ENCODE measurements at places on chromosomes 2 and 18.

DNA sequence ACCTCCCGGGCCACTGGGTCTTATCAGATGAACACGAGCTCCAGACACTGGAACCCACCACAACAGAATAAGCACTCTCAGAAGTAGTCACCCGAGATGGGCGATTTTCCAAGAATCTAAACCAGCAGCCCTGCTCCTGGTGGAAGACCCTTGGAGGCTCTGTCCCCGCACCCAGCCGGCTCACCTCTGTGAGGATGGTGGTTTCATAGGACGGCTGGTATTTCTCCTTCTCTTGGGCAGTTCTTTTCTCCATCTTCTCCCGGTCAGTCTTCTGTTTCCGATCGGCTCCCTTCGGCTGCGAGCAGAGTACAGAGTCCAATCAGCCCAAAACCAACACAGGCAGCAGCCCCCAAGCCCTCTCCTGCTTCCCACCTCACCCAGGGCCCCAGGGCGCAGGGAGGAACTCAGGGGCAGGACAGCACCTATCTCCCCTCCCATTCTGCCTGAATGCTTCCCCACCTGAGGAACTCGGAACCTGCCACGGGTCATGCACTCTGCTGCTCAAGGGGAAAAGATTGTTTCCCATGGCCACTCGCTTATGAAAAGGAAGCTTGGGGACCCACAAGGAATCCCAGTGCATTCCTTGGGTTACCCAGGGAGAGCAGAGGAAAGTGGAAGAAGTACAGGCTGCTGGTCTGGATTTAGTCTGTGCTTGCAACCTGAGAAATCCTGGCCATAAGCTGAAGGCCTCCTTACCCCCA lies 42.7 kb downstream of the TFCP2L1 start:
- DNase-seq: no peak

DNA sequence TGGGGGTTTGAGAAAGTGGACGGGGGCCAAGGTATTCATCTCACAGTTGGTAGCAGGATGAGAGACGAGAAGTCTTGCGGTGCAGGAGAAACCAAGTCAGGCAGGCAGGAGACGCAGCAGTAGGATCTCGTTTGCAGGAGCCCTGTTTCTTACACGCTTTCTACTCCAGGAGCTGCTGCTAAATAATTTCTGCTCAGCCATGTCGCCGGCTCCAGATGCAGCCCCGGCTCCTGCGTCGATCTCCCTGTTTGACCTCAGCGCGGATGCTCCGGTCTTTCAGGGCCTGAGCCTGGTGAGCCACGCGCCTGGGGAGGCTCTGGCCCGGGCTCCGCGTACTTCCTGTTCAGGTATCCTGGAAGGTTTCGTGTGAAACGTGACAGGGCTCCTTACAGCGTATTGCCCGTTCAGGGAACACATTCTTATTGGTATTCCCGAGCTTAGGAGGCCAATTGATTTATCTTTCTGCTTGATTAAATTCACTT lies 494 bp downstream of the ANKZF1 start:
- no peak for DNase-seq

GRCh38 chr2:185306119-185306518 lies 432.5 kb upstream of the FSIP2 start:
- no peak for DNase-seq

- no peak for DNase-seq
Measured at GRCh38 chr2:161426455-161426921, 10.4 kb downstream of the TBR1 start.

DNA sequence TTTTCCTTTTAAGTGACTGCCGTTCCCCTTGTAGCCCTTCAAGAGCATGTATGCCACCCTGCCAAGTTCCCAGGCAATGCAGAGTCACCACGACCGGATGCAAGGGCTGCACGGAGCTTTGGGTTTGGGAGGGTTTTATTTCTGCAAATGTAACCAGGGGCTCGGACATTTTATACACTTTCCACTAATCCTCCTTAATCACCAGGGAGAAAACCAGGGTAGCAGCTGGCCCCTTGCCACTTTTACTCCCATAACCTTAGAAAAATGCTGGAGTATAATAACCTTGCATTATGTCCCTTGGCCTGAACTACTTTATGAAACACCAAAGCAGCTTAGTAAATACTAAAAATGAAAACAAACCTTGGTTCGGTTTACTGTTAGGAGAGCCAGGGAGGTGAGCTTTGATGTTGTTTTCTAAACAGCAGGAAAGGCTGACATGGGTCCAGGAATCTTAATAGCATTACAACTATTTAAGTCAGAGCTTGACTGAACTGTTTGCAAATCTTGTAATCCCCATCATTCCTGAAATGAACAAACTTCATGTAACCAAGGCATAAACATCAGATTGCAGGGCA lies 152.8 kb upstream of the RIOK3 start:
- DNase-seq: no peak

GRCh38 chr2:143355870-143356269 lies 226.7 kb downstream of the ARHGAP15 start:
- DNase-seq: no peak

DNA sequence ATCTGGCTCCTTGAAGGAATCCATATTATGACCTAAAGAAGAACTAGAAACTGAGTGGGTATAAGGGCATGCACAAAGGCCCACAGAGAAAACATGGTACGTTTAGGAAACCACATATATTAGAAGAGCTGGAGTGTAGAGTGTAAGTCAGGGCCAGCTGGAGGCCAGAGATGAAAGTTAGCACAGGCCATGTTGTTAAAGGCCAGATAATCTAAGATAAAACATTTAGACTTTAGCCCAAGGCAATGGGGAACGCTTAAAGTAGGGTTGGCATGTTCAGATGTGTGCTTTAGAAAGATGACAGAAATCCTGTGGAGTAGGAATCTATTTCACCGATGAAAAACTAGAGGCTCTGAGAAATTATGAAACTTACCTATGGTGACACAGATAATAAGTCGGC lies 229.1 kb upstream of the NRP2 start:
- DNase-seq: no peak

GRCh38 chr2:231100990-231101389 lies 23.9 kb downstream of the HTR2B start:
- no peak for DNase-seq

GRCh38 chr2:44582363-44583008 lies 220.7 kb downstream of the CAMKMT start:
- no peak for DNase-seq

- no peak for DNase-seq
Measured at GRCh38 chr2:71333619-71334018, 2.0 kb downstream of the ZNF638 start.

- no peak for DNase-seq
Measured at GRCh38 chr2:66421612-66422011, 13.3 kb upstream of the MEIS1 start.

- DNase-seq: no peak
Measured at GRCh38 chr2:186618696-186619095, 28.8 kb downstream of the ITGAV start.

GRCh38 chr2:161754379-161754778 lies 130.2 kb downstream of the SLC4A10 start:
- no peak for DNase-seq

- no peak for DNase-seq
Measured at GRCh38 chr2:239249776-239250175, 151.0 kb downstream of the HDAC4 start.

GRCh38 chr2:25341011-25341727 lies 556 bp downstream of the DNMT3A start:
- DNase-seq: no peak

DNA sequence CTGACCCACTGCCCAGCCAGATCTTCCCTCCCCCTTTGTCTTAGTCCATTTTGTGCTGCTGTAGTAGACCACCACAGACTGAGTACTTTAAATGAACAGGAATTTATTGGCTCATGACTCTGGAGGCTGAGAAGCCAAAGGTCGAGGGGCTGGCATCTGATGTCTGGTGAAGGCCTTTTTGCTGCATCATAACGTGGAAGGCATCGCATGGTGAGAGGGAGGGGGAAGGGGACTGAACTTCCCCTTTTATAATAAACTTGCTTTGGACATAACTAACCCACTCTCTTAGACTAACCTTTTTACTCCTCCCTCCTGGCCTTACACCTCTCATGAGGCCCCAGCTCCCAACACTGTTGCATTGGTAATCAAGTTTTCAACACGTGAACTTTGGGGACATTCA lies 83.8 kb downstream of the MAP4K4 start:
- DNase-seq: no peak

GRCh38 chr2:105783151-105783738 lies 38.5 kb downstream of the NCK2 start:
- DNase-seq: no peak

DNA sequence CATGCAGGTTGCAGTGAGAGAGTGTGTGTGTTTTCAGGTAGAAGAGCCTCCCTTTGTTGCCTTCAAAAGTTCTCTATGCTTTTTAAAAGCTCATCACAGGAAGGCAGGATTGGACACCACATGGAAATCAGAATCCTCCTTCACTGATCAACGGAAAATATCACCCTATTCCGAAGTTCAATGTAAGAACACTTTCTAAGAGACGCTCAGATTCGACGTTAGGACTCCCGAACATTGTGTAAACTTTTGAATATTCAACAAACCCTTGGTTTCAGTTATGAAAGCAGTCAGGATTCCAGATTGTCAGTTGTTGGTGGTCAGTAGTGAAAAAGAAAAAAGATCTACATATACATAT lies 561.4 kb upstream of the ID2 start:
- no peak for DNase-seq

GRCh38 chr2:27024812-27025211 lies 8.0 kb upstream of the TMEM214 start:
- DNase-seq: no peak

DNA sequence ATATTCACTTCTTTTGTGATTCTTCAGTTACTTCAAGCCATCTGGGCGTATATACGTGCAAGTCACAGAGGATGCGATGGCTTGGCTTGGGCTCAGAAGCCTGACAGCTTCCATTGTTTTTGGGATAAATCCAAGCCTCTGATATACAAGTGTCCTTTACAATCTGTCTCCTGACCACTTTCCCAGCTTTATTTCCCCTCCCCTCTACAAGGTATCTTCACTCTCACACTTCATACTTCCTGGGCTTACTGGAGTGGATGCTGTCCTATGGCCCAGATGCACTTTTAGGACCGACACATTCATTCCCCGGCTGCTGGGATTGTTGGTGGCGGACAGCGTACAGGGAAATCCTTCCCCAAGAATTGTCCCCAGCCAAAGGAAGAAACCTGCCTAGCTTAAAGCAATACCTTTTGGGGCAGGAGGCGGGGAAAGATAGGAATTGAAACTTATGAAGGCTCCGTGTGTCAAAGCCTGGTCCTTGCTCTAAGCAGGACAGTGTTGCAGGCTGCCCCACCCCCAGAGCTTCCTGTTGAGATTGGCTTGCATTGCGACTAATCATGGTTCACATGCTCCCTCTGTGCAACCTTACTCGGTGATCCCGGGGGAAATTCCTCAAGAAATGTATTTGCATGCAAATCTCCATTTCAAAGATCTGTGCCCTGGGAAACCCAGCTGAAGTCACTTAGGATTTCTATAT lies 802.9 kb upstream of the ID2 start:
- no peak for DNase-seq

DNA sequence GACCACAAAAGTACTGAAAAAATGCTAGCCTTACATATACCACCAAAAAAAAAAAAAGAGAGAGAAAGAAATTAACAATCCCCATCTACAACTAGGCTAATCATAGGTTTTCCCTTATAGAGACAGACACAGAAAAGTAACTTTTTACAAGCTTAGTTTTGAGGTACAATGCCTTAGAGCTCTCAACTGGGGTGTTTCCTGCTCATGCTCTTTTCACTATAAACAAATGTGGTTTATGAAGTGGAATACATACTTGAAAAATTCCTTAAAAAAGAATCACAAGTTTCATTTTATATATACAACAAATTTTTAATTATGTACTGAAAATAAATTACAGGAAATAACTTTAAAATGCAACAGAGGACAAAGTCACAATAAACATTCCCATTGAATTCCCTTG lies 82.5 kb downstream of the ATL2 start:
- DNase-seq: no peak

DNA sequence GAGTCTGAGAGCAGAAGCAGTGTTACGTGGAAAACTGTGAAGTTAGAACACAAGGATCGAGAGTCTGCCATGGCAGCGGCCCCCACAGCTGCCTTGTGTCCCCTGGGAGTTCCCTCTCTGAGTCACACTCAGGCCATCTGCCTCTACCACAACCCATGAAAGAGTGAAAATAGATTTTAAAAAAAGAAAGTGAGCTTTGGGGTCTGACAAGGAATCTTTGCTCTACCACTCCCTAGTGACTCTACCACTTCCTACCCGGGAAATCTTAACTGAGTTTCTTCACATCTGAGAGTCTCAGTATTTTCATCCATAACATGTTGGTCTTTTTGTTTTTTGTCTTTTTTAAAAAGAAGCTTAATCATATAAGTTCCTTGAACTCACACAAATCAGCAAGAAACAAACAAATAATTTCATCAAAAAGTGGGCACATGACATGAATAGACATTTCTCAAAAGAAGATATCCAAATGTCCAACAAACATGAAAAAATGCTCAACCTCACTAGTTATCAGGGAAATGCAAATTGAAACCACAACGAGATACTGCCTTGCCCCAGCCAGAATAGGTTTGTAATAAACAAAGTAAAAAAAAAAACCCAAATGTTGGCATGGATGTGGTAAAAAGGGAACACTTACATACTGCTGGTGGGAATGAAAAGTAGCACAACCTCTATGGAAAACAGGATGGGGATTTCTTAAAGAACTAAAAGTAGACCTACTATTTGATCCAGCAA lies 2.4 kb upstream of the MSGN1 start:
- no peak for DNase-seq

DNA sequence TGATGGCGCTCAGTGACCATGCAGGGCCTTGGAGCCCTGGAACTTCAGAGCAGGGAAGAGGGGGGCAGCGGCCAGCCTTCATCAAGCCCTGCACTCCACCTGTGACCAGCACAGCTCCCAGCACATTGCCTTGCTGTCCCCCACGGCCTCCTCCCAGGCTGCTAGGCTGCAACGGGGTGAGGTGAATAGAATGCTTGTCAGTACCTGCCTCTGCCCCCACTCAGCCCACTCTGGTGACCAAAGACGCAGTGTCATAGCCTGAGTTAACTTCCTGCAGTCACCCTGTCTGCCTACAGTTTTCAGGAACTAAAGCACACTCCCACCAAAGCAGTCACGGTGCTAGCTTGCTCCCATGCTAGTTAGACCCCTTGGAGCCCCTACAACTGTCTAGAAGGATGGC lies 72.1 kb downstream of the STPG4 start:
- DNase-seq: no peak

DNA sequence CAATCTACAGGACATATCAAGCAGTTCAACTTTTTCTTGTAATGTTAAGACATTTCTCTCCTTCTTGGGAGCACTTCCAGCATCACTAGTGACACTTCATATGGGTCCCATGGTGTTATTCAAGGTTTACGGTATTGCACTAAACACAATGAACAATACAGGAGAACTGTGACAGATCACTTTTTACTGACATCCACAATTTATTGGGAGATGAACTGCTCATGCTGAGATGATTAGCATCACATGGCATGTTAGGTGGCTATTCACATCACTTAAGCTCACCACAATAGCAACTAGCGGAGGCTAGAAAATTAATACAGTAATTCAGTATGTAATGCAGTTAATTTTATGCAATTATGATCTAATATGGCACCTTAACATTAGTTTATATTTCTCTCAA lies 264.4 kb downstream of the ERBB4 start:
- no peak for DNase-seq

DNA sequence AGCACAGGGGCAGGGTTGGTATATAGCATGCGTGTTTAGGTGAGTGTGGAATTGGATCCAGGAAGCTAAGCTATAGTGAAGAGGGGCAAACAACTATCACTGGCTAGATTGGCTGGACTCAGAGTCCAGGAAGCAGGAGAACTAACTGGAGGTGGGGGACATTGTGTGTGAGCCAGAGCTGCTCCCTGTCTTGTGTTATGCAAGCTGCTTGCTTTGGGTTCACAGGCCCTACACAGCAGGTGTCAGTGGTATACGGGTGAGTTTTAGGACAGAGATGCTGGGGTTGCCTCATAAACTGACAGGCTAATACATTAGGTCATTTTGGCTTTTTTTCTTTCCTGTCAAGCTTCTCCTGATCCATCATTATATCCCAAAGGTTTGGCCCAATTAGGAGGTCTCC lies 87.5 kb downstream of the CCDC85A start:
- no peak for DNase-seq
